ENCODE measurements at places on chromosomes 7 and 10. TPM values are rescaled to one million over a fixed set of nuclear protein-coding genes. Genes with fewer than 3 reads are reported as not detected.

- H3K4me3 ChIP-seq, result no peak overlapping the region
- no peak overlapping the region for H3K27ac ChIP-seq
- DNase-seq, result no peak
- no peaks in the 10 kb centered on the region for H3K36me3 ChIP-seq
- H3K4me1 ChIP-seq, result no peaks in the 10 kb centered on the region
Observed at GRCh38 chr7:13276977-13277376, 589.5 kb downstream of the ARL4A start.

- H3K27me3 ChIP-seq, result no peaks in the 10 kb centered on the region
- H3K4me1 ChIP-seq, result no peaks in the 10 kb centered on the region
- no peaks in the 10 kb centered on the region for H3K36me3 ChIP-seq
- H3K27ac ChIP-seq, result no peak overlapping the region
Observed at GRCh38 chr7:50199824-50200223, 104.7 kb upstream of the IKZF1 start.

DNA sequence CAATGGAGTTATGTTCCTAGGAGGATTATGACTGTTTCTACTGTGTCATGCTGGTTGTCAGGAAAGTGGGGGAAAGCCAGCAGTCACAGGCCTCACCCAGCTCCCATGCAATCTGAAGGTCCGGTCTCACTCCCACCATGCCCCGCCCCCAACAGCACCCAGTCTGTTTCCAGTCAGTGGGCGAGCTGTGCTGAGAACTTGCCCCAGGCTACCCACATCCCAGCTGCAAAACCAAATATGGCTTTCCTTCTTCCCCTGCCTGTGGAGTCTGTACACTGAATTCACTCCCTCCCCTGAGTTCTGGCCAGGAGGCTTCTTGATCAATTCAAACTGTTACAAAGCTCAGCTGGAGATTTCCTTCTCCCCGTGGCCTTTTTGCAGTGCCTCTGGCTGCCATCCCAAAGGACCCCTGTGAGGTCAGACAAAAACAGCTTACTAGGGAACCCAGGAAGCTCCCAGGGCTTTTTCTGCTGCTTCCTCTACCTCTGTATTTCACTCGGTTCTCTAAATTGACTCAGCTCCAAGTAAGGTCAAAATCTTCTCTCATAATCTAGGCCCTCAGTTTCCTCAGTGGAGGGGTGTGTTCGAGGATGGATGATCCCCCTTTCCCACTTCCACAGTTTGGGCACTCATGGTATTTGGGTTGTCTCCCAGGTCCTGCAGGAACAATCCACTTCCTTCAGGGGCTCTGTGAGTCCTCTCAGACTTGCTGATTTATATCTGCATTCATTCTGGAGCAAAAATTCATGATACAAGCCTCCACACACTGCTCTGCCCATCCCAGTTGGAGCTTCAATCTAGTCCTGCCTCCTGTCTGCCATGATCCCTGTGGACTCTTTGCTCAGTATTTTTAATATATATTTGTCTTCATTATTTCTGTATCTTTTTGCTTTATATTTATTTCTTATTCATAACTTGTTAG lies 205.5 kb downstream of the SEMA3D start:
- DNase-seq, result no peak
- no peaks in the 10 kb centered on the region for H3K27me3 ChIP-seq
- no peak overlapping the region for H3K27ac ChIP-seq
- no peaks in the 10 kb centered on the region for H3K36me3 ChIP-seq
- H3K4me3 ChIP-seq, result no peak overlapping the region
- no peaks in the 10 kb centered on the region for H3K4me1 ChIP-seq

GRCh38 chr7:156522801-156523200 lies 117.8 kb upstream of the RNF32 start:
- no peaks in the 10 kb centered on the region for H3K36me3 ChIP-seq
- no peak for DNase-seq
- no peaks in the 10 kb centered on the region for H3K27me3 ChIP-seq
- H3K4me1 ChIP-seq, result no peaks in the 10 kb centered on the region

DNA sequence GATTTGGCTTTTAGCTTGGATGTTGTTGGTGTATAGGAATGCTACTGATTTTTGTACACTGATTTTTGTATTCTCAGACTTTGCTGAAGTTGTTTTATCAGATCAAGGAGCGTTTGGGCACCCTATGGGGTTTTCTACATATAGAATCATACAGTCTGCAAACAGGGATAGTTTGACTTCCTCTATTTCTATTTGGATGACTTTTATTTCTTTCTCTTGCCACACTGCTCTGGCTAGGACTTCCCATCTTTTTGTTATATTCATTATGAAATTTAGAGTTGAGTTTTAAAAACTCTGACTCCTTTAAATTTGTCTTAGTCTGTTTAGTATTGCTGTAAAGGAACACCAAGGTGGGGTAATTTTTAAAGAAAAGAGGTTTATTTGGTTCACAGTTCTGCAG lies 4.7 kb downstream of the ZNF786 start:
- no peaks in the 10 kb centered on the region for H3K4me1 ChIP-seq
- no peaks in the 10 kb centered on the region for H3K27me3 ChIP-seq

DNA sequence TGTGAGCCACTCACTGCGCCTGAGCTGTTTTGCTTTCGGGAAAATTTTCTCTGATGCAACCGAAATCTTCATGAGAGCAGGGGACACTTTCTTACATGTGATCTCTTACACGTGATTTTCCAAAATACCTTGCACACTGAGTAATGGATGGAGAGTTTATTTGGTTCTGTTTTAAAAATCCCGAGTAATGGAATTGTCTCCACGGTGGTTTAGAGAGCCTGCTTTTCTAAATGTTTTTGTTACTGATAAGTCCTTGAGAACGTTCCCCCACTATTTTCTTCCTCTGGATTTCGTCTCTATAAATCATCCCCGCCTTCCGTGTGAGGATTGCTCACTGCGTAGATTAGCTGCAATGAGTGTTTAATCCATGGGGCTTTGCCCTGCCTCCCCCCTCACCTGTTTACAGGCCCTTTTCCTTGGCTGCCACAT lies 25.7 kb downstream of the CAMK1D start:
- H3K4me3 ChIP-seq, result no peak overlapping the region
- no peaks in the 10 kb centered on the region for H3K36me3 ChIP-seq
- no peaks in the 10 kb centered on the region for H3K4me1 ChIP-seq
- no peak overlapping the region for H3K27ac ChIP-seq

DNA sequence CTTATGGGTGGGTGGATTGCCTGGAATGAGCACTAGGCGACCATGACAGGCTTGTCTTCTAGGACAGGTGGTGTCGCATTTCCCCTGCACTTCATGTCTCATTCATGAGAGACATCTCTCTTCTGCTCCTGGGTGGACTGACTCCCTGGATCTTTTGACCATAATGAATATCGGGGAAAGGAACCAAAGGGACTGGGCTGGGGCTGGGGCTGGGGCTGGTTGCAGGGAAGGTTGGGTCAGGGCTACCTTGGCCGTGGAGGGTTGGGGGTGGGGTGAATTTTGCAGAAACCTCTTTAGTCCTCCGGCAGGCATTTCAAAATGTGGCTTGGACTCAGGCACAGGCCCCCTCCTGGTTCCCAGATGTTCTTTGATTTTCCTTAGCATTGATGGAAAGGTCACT lies 319.2 kb downstream of the ZNF716 start:
- no peak overlapping the region for H3K27ac ChIP-seq
- no peaks in the 10 kb centered on the region for H3K27me3 ChIP-seq
- H3K4me1 ChIP-seq, result no peaks in the 10 kb centered on the region

DNA sequence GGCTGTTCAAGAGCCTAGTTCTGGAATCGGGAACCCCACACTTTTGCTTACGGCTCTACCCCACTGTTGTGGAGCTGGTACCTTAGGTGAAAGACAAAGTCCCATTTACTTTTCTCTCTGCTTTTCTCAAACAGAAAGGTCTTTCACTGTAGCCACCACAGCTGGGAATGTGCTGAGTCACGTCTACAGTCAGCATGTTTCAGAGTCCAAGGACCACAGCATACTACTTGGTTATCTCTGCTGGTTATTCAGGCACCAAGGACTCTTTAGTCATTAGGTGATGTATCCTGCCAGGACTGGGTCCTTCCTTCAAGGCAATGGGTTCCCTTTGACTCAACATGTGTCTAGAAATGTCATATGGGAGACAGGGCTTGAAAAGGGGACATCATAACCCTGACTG lies 266.8 kb upstream of the STEAP1 start:
- no peaks in the 10 kb centered on the region for H3K27me3 ChIP-seq
- H3K4me1 ChIP-seq, result no peaks in the 10 kb centered on the region
- H3K27ac ChIP-seq, result no peak overlapping the region

- DNase-seq, result no peak
- H3K4me1 ChIP-seq, result no peaks in the 10 kb centered on the region
- no peaks in the 10 kb centered on the region for H3K27me3 ChIP-seq
- no peak overlapping the region for H3K27ac ChIP-seq
Observed at GRCh38 chr10:117830787-117831212, 215.9 kb downstream of the RAB11FIP2 start.

- H3K36me3 ChIP-seq, result no peaks in the 10 kb centered on the region
- no peak overlapping the region for H3K4me3 ChIP-seq
- H3K4me1 ChIP-seq, result no peaks in the 10 kb centered on the region
- no peak for DNase-seq
Observed at GRCh38 chr10:11344550-11344949, 266.9 kb downstream of the USP6NL start.

GRCh38 chr7:26759108-26759507 lies 105.3 kb downstream of the SKAP2 start:
- DNase-seq, result no peak
- no peaks in the 10 kb centered on the region for H3K4me1 ChIP-seq
- no peaks in the 10 kb centered on the region for H3K36me3 ChIP-seq
- no peaks in the 10 kb centered on the region for H3K27me3 ChIP-seq
- no peak overlapping the region for H3K4me3 ChIP-seq

GRCh38 chr7:25594728-25595127 lies 366.4 kb upstream of the NPVF start:
- H3K4me3 ChIP-seq, result no peak overlapping the region
- H3K36me3 ChIP-seq, result no peaks in the 10 kb centered on the region
- no peaks in the 10 kb centered on the region for H3K4me1 ChIP-seq
- no peak overlapping the region for H3K27ac ChIP-seq
- DNase-seq, result no peak
- H3K27me3 ChIP-seq, result no peaks in the 10 kb centered on the region

CAMK2B gene
- total RNA-seq, result 9.2 TPM

RBM20 gene
- 1.6 TPM for total RNA-seq

HABP2 gene
- total RNA-seq, result 0.66 TPM

DNA sequence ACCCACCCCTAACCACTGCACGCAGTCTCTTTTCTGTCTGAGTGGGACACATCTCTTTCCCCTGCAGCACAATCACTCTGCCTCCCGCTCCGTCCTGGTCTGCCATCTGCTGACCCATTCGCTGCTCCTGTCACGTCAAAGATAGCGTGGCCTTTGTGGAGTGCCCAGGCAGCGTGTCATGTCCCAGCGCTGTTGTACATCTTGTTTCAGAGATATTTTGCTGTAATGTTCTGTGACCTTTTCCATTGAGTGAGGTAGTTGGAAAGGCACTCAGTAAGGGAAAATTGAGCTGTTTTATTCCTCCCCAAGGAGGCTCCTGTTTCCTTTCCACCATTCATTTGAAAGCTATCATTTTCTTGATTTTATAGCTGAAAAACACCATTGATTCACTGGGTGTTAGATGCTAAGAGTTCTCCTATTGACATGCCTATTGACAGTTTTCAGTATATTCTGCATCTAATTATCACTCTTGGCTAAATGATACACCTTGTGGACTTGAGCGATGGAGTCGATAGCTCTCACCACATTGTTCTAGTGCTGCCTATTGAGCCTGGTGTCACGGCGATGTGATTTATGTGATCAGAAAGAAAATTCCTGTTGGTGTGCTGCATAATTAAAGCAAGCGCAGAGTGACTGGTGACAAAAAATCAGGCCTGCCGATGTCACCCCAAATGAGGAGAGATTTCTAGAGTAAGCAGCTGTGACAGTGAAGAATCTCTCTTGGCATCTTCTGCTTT lies 372.6 kb downstream of the LRMDA start:
- H3K36me3 ChIP-seq, result no peaks in the 10 kb centered on the region
- H3K27me3 ChIP-seq, result no peaks in the 10 kb centered on the region
- no peak for DNase-seq

- DNase-seq, result no peak
- no peaks in the 10 kb centered on the region for H3K36me3 ChIP-seq
- H3K4me3 ChIP-seq, result no peak overlapping the region
- no peak overlapping the region for H3K27ac ChIP-seq
- no peaks in the 10 kb centered on the region for H3K27me3 ChIP-seq
Observed at GRCh38 chr7:86951895-86952294, 107.6 kb downstream of the ELAPOR2 start.

DNA sequence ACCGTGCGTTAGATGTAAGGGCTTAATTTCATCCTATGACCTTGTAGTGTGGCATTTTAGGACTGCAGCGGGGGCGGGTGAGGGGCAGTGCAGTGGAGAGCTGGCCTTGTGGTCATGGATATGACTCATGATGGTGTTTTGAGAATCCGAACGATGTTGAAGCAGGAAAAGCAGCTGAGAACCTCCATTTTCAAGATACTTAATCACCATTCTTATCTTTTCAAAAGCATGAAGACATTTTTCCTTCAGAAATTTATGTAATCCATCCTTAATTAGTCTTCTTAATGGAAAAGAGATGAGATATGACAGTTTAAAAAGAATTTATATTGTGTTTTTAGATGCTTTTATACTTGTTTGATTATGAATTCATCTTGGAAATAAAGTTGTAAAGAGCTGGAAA lies 9.6 kb downstream of the ATP5F1C start:
- no peak for DNase-seq
- H3K27me3 ChIP-seq, result no peaks in the 10 kb centered on the region

DNA sequence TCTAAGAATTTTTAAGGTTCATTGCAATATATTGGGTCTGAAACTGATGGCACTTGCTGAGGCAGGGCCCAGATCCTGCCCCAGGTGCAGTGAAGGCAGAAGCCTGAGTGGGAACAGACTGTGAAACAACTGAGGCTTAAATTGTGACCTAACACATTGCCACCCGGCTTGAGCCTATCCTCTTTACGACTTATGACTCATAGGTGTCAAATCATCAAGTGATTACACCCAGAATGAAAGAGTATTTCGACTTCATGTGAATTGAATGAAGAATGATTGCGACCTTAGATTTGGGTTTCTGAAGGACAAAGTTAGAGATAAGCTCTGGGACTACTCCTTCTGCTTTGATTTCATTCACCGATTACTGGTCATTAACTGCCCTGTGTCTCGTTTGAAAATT lies 200.9 kb downstream of the CREB5 start:
- no peaks in the 10 kb centered on the region for H3K27me3 ChIP-seq
- no peak overlapping the region for H3K27ac ChIP-seq
- H3K4me3 ChIP-seq, result no peak overlapping the region
- no peak for DNase-seq

ZNF804B gene
- not detected for total RNA-seq

SMO gene
- total RNA-seq, result 10.2 TPM

DNA sequence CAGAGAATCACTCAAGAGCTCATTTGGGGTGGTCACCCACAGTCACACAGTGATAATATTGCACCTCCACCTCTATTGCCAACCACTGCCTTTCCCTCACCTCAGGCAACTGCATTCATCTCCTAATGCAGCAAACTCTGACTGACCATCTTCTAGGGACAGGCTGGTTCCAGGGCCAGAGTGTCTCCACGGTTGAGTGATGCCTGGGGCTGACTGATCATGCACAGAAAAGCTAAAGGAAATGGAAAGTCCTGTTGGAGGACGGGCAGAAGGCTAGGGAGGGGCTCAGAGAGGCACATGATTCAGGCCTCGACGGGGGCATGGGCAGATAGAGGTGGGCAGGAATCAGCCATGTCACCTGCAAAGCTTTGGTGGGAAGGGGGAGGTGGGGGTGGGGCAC lies 127.1 kb upstream of the TNS3 start:
- DNase-seq, result no peak
- no peaks in the 10 kb centered on the region for H3K36me3 ChIP-seq
- H3K27me3 ChIP-seq, result no peaks in the 10 kb centered on the region
- no peak overlapping the region for H3K4me3 ChIP-seq
- H3K27ac ChIP-seq, result no peak overlapping the region
